ENCODE measurements at places on chromosomes 2 and 18.

- no peak for DNase-seq
These were observed 388.8 kb upstream of the CHAC2 start for GRCh38 chr2:53378791-53379190.

- DNase-seq: no peak
These were observed 99.6 kb downstream of the BCL11A start for GRCh38 chr2:60453872-60454271.

DNA sequence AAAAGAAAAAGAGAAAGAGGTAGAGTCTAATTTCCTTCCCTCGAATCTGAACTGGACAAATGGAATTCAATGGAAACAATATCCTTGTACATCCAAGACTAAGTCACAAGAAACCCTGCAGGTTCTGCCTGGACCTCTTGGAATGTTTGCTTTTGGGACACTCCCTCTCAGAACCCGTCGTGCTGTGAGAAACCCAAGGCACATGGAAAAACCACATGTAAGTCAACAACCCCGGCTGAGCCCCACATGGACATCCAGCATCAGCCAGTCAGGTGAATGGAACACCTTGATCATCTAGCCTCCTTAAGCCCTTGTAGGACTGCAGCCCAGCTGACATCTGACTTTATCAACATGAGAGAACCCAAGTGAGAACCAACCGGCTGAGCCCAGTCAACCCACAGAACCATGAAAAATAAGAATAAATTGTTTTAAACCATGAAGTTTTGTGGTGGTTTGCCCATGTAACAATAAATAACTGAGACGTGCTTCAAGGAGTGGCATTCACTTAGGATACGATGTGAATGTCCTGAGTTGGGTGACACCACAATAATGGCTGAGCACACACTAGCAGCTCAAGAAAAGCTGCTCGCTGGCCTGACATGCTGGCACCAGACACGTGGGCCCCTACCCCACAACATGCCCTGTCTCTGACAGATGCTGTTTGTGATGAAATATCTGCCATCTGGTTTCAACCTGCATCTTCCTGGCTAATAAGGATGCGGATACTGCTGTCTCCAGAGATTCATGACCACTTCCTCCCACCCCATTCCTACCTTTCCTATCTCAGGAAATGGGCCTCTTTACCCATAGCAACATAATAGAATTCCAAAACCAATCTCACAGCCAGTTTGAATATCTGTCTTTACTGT, 28.8 kb downstream of the PKDCC start:
- DNase-seq: no peak

DNA sequence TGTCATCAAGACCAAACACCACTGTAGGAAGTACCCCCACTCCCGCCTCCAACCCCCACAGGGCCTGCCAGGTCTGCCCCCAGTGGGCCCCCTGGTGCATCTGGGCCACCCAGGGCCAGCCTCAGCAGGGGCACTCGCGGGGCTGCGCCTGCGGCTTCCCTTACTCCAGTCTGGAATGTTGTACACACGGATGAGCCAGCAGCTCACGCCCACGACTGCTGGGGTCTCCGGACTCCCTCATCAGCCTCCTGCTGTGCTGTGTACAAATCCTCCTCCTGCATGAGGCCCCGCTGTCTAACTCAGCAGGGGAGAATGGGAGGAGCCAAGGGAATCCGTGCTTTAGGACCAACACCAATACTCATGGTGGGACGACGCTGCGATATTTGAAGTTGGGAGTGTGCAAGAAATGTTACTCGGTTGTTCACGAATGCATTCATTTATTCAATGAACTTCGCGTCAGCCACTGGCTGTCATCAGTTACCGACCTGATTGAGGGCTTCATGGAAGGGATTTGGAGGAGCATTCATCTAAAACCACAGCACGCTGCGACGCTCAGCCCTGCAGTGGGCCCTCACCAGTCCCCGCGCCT, 654 bp upstream of the ASB1 start:
- no peak for DNase-seq

DNA sequence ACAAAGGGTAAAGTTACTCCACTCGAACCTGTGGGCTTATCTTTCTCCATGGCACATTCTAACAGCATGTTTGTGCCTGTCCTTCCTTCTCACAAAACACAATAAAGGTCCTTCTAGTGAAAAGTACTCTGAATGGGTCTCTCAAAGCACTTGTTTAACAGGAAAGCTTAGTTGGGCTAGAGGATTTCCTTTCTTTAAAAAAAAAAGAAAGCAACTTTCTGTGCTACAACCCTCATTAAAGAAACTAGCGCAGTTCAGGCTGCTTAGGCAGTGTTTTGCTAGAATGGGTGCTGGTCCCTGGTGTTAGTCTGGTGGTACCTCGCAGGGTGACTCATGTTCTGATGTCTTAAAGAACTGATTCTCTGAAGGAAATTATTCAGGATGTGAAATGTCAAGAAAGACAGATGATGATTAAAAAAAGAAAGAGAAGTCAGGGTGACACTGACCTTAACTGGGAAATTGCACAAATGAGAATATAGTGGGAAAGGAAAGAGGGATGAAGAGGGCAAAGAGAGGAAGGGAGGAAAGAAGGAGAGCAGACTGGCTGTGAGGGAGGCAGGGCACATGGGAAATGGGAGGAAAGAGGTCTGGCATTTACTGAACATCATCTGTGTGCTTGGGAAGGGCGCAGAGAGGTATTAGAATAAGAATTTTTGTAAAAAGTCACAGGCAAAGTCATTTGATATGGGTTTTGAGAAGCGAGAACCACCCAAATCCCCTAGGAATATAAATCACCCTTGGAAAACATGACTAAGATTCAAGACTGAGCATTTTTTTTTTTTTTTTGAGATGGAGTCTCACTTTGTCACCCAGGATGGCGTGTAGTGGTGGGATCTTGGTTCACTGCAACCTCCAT, 74.9 kb downstream of the ATP8B1 start:
- no peak for DNase-seq

All from smooth muscle cell of the brain vasculature (primary cell).